ENCODE measurements at places on chromosomes 5 and 9.

- DNase-seq: no peak
These were observed 256.4 kb upstream of the IRX1 start for GRCh38 chr5:3339092-3339797.

DNA sequence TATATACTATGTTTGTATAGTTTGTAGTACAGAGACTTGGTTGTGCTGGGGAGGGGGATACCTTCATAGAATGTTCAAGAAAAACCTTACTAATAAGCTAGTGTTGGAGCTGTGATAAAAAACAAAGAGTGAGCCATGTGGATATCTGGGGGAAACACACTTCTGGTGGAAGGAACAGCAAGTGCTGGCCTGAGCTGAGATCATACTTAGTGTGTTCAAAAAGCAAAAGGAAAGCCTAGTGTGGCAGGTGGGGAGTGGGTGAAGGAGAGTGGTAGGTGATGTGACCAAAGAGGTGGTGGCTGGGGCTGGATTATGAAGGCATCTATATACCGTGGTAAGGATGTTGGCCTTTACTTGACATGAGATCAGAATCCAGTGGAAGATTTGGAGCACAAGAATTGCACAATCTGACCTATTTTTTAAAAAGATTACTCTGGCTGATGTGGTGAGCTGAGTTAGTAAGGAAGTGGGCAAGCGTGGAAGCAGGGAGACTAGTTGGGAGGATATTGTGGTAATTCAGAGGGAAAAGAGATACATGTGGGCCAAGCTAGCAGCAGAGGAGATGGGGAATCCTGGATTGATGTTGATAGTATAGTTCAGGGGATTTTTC is 26.6 kb downstream of the PALM2AKAP2 start:
- no peak for DNase-seq

GRCh38 chr9:85600675-85601263 is 141.0 kb downstream of the AGTPBP1 start:
- DNase-seq: peak; percentile 29

DNA sequence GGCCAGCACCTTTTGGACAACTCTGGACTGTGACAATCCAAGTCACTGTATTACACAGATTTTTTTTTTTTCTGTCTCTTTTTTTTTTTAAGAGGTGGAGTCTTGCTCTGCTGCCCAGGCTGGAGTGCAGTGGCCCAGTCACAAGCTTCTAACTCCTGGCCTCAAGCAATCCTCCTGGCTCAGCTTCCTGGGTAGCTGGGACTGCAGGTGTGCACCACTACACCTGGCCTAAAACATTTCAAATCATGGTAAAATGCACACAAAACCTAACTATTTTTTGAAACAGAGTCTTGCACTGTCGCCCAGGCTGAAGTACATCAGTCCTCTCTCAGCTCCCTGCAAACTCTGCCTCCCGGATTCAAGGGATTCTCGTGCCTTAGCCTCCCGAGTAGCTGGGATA is 7.2 kb upstream of the N4BP3 start:
- no peak for DNase-seq

DNA sequence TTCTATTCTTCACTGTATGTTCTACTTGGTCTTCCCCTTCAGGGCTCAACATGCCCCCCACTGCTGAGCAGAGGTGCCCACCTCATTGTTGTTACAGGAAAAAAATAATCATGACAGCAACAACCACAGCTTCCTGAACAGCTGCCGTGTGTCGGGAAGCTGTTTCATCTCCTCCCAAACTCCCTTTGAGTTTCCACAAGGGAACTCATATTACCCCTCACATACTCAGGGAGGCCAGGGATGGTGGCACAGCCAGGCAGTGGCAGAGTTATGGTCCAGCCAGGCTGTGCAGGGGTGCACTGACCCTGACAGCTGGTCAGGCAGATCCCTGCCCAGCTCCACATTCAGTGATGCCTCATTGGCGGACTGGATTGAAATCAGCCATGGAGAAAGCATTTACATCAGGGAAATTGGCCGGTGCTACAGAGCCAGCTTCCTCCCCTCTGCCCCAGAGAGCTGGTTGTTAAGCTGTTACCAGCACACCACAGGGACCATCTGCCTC is 37.3 kb downstream of the SARDH start:
- peak; percentile 13 for DNase-seq

DNA sequence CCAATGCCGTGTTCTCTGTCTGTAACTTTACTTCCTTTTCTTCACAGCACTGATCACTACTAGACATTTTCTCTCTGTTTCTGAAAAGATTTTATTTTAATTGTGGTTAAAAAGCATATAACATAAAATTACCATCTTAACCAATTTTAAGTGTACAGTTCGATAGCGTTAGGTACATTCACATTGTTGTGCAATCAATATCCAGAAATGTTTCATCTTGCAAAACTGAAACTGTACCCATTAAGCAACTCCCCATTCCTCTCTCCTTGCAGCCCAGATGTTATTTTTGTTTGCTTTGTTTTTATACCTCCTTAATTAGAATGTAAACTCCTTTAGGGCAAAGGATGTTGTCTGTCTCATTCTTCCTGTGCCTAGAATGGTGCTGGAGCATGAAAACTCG is 47.5 kb downstream of the COL27A1 start:
- no peak for DNase-seq

DNA sequence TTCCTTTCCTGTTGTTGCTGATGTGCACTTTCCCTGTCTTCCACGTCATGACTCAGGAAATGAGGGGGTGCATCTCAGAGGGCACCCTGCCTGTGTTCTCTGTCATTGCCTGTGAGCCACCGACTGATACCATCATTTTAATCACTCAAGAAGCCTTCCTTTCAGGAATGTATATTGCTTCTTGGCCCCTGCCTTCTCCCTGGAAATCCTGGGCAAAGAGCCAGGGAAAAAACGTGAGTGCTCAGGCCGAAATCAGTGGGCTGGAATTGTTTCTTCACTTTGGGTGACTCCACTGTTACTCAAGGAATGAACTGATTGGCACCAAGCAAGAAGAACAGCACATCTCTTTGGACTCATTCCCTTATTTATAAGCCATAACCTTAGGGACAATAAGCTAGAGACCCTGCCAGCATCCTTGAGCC is 126.1 kb downstream of the SNX18 start:
- no peak for DNase-seq

DNA sequence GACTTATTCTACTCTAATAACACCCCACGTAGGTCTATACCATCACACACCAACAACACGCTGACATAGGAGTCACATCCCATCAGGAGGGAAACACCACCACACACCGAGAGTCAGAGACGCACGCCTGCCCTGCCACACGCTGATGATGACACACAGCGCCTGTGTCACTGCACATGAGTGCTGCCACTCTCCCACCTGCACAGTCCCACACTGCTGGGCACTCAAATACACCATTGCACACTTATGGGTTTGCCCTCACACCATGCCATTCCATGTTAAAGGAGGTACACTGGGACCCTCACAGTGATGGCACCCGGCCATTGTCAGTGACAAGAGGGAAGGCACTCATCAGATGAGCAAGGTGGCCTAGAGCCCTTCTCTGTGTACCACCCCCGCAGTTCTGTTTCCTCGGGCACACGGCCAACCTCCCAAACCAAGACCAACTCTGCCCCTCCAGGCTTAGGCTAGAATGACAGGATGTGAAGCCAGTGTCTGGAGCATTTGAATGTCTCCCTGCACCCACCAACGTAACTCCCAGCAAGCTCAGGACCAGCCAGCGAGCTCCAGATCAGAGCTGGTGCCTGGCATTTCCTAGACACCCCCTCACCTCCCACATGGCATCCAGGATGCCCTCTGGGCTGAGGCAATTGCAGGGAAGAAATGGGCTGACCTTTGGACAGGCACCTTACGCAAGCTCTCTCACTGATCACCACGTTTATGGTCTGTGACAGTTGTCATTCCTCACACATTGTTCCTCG is 3.6 kb upstream of the CPLX2 start:
- DNase-seq: peak; percentile 47

- DNase-seq: no peak
These were observed 1027.3 kb upstream of the CDH9 start for GRCh38 chr5:28065656-28066055.

- no peak for DNase-seq
These were observed 158.8 kb downstream of the TMEM161B start for GRCh38 chr5:88109818-88110217.

GRCh38 chr5:15452781-15453180 is 47.2 kb upstream of the FBXL7 start:
- no peak for DNase-seq

GRCh38 chr5:33297760-33298216 is 143.0 kb upstream of the TARS1 start:
- DNase-seq: peak; percentile 9

DNA sequence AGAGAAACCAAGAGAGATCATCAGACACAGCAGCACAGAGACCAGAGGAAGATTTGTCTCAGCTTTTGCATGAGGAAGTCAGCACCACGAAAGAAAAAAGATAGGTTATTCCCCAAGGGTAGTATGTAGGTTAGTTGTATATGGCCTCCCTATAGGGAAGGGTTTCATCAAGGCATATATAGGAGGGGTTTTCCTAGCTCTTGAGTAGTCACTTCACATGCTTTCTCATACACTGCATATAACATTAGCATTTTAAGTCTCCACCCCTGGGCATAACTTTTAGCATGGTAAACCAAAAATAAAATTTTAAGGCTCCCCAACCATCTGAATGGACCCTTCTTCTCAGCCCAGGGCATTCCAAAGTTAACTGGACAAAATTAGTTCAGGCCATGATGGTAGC is 1571.6 kb upstream of the ACO1 start:
- no peak for DNase-seq

GRCh38 chr9:69264526-69264925 is 60.5 kb upstream of the ENTREP1 start:
- DNase-seq: no peak

DNA sequence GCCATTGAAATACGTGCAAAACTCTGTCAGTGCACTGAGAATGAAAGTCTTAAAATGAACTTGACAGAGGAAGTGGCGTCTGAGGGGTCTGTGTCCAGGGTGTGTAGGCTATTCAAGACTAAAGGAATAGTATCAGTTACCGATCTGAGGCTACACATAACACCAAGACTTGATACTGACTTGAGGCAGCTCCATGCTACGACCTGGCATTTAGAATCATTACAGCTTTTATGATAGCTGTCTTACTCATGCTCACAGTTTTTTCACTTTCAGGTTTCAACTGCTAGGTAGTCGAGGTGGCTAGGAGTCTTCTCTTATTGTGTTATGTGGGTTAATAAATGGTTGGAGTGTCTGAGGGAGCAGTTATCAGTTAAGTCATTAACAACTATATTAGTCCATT is 92.8 kb upstream of the SLCO6A1 start:
- DNase-seq: peak; percentile 12

DNA sequence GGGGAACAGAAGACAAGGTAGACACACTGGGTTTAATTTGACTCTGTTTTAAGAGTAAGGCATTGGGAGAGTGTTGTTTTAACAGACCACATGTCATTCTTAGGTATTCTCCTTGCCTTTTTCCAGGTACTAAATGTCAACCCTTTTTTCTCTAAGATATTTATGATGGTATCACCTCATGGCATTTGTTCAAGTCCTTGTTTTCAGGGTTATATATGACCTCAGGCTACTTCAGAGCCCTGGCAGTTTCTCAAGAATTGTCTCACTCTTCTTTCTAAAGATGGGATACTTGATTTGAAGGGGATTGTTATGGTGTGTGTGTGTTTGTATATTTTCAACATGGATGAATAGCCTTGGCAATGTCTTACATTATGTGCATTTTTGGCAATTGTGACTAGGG is 131.1 kb upstream of the ACTBL2 start:
- DNase-seq: no peak

DNA sequence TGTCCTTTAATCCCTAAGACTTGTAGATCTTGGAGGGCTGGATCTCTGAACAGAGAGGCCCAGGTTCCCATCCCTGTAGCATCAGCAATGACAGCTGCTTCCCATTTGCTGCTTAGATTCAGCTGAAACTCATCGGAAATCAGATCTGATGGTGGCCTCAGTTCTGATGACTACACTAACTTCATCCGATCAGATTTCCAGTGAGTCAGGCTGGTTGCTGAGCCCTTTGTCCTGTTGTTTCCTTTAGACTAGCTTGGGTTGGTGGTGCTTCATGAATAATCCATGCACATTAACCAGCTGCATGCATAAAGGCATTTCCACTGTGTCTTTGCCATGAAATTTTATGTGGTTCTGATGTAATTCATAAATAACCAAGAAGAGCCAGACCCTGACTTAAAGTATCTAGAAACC is 195.2 kb upstream of the TUT7 start:
- DNase-seq: no peak

DNA sequence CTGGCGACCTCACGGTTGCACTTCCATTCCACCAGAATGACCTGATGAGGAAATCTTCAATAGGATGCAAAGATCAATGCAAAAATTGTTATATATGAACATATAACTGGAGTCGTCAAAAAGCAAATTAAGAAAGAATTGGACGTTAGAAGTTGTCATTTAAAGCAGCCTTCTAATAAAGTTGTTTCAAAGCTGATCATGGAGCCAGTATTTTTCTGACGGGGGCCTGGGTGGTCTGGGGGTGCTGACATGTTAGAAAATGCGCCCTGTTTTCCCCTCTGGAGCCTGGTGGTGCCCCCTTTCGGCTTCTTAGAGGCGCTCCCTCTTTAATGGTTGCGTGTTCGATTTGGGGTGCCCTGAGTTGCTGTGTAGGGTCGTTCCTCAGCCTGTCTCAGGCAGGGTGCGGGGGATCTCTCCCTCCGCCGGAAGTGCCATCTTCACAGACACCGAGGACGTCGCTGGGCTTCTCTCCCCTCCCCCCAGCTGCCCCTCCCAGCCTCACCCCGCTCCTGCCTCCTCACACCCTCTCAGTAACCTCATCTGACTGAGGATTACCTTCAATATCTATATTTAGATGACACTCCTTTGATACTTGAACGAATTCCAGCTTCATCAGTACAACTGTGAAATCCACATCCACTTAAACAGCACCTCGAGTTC is 18.3 kb downstream of the PTGES2 start:
- DNase-seq: no peak

- no peak for DNase-seq
These were observed 138.1 kb upstream of the COL5A1 start for GRCh38 chr9:134503301-134504105.

GRCh38 chr5:80318212-80318611 is 1.6 kb upstream of the SPZ1 start:
- no peak for DNase-seq

- no peak for DNase-seq
These were observed 290.1 kb upstream of the TRPC7 start for GRCh38 chr5:136655468-136655867.

- peak; percentile 81 for DNase-seq
These were observed 5.0 kb downstream of the EBF1 start for GRCh38 chr5:159094745-159095144.

Data from activated CD4-positive, alpha-beta T cell treated with anti-CD3 and anti-CD28 coated beads for 36 hours (primary cell).